ENCODE measurements at places on chromosomes 5 and 9.

GRCh38 chr5:39450487-39450886 is 25.7 kb upstream of the DAB2 start:
- ATAC-seq = no peak

DNA sequence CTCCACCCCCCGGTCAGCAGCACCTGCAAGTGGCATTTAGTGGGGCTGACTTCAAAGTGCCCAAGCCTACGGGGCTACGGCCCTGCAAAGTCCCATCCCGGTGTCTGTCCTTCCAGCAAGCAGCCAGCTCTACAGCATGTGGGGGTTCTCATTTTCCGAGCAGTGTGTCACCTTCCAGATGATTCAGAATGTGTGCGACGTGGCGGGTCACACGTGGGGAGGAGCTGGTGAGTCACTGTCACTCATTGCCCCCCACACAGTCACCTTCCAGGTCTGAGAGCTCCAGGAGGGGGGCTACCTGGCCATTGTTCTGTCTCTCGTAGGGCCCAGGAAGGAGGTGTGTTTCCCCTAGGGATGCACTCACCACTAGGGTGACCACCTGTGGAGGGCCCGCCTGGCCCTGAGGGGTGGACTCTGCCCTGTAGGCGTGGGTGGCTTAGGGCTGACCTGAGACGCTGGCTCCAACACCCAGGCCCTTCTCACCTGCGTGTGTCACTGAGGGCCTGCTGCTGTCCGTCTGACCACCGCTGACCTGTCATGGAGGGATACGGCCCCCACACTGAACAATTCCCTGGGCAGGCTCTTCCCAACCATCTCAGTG is 70.2 kb downstream of the SEMA4D start:
- ATAC-seq = no peak

DNA sequence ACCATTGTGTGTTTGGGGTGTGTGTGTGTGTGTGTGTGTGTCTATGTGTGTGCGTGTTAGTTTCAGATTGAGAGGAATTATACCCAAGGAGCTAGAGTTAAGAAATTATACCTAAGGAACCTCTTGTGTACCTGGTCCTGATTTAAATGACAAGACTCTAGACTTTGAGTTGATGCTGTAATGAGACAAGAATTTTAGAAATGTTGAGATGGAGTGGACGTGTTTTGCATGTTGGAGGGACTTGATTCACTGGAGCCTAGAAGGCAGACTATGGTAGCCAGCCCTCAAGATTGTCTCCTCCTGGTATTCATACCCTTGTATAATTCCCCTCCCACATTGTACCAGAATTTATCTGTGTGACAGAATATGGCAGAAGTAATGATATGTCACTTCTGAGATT is 52.4 kb upstream of the HSPB3 start:
- no peak for ATAC-seq

GRCh38 chr5:97548739-97549080 is 365.7 kb upstream of the RIOK2 start:
- ATAC-seq = no peak

GRCh38 chr5:11684607-11685006 is 219.6 kb downstream of the CTNND2 start:
- no peak for ATAC-seq

- ATAC-seq = no peak
Observed at GRCh38 chr9:3410461-3410860, 115.3 kb downstream of the RFX3 start.
